ENCODE measurements at places on chromosomes 7 and 10.

GRCh38 chr7:21980926-21981500 lies 35.3 kb upstream of the CDCA7L start:
- no peak for DNase-seq

DNA sequence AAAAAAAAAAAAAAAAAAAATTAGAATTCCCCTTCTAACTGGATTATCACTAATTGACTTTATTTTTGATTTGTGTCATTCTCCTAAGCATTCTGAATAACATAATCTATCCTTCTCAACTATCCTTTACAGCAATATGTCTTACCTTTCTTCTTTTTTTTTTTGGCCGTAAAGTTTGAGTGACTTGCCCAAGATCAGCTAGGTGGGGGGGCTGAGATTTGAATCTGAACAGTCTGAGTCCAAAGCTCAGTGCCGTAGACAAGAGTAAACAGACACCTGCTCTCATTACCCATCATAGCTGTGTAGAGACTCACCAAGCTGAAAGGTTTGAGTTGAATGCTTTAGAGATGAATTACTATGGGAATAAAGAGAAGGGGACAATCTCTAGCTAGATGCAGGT lies 192.1 kb downstream of the SORCS1 start:
- no peak for DNase-seq

DNA sequence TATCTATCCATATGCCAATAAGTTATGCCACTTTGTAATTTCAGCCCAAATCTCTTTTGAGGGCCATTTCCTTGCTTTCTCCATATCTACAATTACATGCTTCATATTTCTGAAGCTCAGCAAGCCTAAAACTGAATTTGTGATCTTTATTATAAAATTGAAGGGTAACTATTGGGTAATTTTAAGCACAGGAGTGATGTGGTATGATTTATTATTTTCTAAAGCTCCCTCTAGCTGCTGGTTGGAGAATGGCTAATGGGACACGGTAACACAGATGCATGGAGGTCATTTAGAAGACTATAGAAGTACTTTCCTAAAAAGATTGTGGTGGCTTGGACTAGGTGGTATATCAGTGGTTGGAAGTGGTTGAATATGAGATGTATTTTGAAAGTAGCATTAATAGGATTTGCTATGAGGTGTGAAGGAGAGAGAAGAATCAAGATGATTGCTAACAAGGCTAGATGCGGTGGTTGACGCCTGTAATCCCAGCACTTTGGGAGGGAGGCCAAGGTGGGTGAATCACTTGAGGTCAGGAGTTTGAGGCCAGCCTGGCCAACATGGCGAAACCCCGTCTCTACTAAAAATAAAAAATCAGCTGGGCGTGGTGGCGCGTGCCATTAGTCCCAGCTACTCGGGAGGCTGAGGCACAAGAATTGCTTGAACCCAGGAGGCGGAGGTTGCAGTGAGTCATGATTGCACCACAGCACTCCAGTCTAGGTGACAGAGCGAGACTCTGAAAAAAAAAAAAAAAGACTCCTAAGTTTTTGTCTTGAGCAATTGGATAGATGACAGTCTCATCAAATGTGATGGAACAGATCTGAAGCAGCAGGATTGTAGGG lies 13.9 kb downstream of the KLHDC10 start:
- no peak for DNase-seq

- no peak for DNase-seq
These were observed 13.6 kb upstream of the MSS51 start for GRCh38 chr10:73446926-73447325.

GRCh38 chr10:49474901-49475300 lies 64.0 kb downstream of the ERCC6 start:
- no peak for DNase-seq

GRCh38 chr7:137245890-137246289 lies 97.6 kb downstream of the PTN start:
- DNase-seq = no peak

DNA sequence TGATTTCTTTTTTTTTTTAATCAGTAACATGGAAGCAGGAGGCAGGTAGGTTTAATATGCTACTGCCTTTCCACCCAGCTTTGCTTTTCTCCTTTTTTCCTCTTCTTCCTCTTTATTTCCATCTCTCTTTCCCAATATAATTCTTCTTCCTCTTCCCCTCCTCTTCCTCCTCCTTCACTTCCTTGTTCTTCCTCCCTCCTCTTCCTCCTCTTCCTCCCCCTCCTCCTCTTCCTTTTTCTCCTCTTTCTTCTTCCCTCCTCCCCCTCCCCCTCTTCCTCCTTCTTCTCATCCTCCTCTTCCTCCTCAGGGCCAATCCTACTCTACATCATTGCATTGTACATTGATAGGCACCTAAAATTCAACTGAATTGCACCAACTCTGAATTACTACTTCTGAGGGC lies 11.4 kb downstream of the ZNF503 start:
- DNase-seq = no peak

DNA sequence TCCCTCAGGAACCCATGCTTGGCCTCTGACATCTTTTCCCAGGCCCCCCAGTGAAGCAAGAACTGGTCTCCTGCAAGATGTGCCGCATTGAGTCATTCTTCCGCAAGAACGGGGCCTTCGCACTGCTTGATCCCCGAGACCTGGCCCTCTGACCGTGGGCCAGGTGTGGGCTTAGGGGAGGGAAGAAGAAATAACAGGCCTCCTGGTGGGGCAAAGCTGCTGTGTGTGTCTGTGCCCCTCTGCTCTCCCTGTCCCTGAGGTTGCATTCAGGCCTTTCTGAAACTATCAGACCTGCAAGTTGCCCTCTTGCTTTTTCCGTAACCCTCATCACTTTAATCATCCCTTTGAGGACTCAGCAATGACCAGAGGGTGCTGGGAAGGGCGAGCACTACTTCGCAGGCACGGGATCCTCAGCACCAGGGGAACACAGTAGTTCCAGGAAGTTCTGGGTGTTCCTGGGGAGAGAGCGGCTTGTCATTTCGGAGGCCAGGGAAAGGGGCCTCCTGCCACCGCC lies 6.0 kb downstream of the ATP6V1F start:
- no peak for DNase-seq

DNA sequence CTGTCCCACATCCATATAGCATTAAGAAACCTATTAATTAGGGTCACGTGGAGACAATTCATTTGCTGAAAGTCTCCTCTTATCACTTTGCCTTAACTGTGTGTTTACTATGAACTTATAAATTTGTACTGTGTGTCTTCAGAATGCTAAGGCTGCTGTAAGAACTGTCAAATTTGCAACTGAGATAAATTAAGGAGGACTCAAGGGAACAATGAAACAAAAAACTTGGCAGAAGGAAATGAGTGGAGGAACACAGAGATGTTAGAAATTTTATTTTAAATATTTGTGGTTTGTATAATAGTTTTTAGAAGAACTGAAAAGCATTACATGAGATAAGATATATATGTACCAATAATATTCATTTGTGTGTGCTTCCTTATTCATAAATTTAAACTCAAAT lies 1005.3 kb upstream of the SORCS1 start:
- no peak for DNase-seq

DNA sequence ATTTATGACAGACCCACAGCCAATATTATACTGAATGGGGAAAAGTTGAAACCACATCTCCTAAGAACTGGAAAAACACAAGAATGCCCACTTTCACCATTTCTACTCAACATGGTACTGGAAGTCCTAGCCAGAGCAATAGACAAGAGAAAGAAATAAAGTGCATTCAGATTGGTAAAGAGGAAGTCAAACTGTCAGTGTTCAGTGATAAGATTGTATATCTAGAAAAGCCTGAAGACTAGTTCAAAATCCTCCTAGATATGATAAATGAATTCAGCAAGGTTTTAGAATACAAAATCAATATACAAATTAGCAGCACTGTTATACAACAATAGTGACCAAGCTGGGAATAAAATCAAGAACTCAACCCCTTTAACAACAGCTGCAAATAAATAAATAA lies 6.9 kb upstream of the ZNF138 start:
- DNase-seq = no peak

- no peak for DNase-seq
These were observed 63.5 kb downstream of the PIK3AP1 start for GRCh38 chr10:96656839-96657238.

DNA sequence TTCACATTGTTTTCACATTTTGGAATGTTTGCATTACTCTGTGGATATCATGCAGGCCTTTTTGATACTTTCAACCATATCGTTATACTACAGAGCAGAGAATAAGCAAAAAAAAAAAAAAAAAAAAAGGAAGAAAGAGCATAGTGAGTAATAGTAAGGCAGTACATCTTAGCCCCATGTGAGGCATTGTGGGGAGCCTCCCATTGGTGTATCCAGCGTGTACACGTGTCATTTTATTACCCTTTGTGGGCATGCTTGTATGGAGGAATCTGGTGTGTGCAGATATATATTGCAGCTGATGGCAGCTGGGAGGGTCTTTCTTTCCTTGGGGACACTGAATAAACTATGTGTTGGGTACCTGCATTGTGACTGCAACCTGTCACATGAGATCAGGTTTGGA lies 19.6 kb downstream of the R3HCC1L start:
- DNase-seq = no peak

DNA sequence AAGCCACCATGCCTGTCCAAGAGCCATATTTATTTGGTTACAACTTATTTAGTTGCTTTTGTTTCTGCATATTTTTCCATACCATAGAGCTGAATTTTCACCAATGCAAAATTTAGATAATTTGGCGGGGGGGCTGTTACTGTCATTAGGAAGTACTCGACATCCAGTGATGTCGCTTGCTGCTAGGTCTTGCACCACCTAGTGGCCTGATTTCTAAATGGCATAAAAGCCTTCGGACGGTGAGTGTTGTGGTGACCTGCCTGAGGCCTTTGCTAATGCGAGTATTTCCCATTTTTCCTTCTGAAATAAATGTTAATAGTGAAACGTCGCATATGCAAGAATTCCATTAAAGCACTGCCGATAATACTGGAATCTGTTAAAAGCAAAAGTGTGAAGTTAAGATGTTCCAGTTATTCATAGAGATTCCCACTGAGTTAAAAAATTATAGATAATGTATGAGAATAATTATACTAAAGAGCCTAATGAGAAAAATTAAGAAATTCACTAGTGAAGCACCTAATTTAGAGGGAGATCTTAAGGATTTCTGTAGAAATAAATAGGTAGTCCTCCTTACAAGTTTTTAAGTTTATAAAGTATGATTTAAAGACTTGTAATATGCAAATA lies 86.1 kb upstream of the DNAJB6 start:
- peak; percentile 61 for DNase-seq

DNA sequence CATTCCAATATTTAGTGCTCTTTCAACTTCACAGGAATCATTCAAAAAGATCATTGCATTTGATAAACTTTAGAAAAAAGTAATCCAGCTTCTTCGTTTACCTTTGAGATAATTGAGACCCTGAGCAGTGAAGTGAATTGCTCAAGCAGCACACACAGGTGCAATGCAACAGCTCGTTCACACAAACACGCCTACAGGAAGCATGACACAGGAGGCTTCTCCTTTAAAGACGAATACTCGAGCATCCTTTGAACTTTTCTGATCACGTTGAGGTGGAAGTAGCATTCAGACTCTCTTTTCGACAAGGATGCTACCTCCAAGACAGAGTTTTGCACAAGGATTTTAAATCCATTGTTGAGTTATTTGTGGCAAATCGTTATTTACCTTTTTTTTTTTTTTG lies 18.0 kb upstream of the RSU1 start:
- DNase-seq = peak; percentile 64

DNA sequence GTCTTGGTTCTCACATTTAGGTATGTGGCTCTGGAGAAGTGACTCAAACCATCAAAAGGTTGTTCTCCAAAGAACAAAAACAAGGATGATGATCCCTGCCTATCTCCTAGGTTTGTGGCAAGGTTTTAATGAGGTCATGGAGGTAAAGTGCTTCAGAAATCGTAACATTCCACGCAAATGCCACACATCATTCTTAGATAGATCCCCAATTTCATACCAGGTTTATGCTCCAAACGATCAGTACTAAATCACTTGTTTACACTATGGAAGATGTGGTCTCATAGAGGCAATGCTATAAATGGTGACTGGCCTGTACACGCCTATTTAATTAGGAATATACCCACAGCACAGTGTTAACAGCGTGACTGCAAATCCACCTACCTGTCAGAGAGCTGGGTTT lies 66.6 kb downstream of the MINDY3 start:
- no peak for DNase-seq

- DNase-seq = no peak
These were observed 71.3 kb upstream of the DGKB start for GRCh38 chr7:14973712-14974428.

DNA sequence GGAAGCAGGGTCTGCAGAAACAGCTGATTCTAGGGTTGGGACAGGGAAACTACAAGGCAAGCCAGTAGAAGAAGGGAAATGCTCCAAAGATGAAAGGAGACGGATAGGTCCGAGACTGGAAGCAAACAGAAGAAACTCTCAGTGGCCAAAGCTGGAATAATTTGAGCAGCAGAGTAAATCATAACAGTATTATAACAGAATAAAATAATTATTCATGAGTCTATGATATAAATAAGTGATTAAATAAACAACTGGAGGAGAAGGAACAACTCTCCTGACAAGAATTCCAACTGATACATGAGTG lies 27.6 kb downstream of the EZH2 start:
- DNase-seq = no peak

DNA sequence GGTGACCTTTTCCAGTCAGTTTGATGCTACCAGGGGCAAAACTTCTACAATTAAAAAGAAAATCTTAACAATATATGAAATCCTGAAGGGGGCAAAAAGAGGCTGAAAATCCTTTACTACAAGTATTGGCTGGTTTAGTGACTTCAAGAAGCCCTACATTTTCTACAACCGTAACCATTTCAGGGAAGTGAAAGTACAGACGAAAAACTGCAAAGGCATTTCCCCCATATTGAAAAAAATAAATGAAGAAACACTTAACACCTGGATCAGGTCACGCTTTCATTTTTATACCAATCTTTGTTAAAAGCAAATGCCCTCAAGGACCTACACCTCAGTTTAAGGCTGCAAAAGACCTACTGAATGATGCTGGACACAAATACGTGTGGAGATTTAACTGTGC lies 38.6 kb downstream of the IL6 start:
- no peak for DNase-seq

- DNase-seq = peak; percentile 36
These were observed 158.8 kb downstream of the DIP2C start for GRCh38 chr10:530717-531116.

DNA sequence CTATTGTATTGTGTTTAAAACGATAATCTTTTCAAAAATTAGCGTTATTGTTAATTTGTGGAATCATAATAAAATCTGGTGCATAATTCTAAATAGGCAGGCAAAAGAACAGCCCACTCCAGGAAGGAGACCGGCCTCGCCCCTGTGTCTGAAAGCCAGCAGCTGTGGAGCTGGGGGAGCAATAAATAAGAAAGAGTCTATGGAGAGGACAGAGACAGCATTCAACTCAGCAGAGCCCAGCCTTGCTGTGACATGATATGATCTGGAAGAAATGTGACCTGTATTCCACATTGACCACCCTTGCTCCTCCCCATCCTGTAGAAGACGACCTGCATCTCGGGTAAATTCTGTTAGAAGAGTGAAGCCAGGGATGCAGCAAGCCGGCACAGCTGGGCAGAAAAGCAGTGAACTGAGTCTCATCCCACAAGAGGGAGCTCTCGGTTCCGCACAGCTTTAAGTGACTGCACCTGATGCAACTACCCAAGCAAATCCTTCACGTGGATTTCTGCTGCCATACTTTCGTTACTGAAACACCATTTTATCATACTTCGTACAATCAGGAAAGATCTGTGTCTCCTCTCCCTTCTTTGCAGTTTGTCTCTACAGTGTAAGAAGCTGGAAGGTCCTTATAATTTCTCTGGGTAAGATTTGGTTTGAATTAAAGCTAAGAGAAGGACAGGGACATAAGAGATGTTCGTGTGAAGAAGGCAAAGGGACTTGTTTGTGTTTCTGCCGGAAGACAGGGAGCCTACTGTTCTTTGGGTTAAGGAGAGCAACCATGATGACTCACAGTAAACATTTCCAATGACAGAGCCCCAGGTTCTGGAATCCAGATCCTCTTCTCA lies 427.1 kb downstream of the GPAM start:
- no peak for DNase-seq

Measured in CD4-positive, alpha-beta T cell treated with Interleukin-6 for 4 hours (primary cell).